ENCODE measurements at places on chromosomes 12 and 14.

GRCh38 chr14:36588788-36589187 lies 6.4 kb upstream of the NKX2-8 start:
- no peak for DNase-seq

DNA sequence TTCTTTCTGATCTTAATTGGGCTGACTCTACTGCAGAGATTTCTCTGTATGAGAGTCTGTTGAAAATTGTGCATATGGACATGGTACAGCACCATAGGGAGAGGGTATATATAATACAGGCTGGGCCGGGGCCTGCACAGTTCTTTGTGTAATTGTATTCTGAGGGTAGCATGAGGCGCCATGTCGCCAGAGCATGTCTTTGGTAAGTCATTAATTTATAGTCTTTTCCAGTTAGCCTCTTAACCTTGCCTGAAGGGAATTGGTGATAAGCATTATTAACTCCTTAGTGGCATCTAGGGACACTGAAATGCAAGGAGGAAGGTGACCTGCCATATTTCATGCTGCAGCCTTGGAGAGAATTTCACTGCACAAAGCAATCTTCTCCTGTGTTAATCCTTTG lies 569.9 kb downstream of the TMTC2 start:
- no peak for DNase-seq

- DNase-seq: no peak
Measured at GRCh38 chr14:49303946-49304516, 282.1 kb downstream of the RPS29 start.

- no peak for DNase-seq
Measured at GRCh38 chr12:67692966-67693365, 44.4 kb downstream of the DYRK2 start.

DNA sequence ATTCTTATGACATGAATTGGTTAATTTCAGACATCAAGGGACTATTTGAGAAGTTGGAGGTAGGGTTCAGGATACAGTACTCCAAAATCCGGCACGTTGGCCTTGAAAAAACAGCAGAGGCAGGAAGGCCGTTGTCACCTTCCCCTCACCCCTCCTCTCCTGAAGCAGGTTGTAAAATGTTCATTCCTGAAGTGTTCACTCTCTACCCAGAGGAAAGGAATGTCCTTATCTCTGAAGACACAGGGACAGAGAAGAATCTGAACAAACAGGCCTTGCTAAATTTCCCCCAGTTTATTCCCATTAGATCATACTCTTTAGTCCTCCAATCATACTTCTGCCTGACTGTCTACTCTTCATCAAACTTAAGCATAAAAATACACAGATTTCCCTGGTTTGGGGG lies 313.6 kb downstream of the ZFP36L1 start:
- no peak for DNase-seq

All from breast epithelium (tissue), 4 donors.